AG10803 (cell line): ENCODE measurements at places on chromosomes 11 and 22.

DNA sequence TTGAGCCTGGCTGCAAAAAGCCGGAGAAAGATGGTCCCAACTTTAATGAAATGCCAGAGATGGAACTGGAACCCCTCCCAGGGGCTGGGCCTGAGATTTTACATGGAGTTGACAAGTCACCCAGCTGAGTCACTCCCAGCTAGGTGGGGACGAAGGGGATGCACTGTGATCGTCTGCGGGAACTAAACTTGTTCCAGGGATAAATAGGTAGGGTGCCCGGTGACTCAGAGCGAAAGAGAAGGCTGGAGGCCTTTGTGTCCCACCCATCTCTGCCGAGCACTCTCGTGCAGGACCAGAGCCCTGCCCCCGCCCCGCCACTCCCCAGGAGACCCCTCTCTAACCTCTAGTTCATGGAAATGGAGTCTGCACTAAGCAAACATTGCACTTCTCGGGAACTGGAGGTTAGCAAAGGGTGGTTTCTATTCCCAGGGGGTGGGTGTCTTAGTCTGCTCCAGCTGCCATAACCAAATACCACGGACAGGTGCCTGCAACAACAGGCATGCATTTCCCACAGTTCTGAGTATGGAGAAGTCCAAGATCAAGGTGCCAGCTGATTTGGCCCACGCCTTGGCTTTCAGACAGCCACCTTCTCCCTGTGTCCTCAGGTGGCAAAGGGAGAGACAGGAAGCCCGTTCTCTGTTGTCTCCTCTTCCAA, 60.7 kb upstream of the FADD start:
- no peak for DNase-seq

DNA sequence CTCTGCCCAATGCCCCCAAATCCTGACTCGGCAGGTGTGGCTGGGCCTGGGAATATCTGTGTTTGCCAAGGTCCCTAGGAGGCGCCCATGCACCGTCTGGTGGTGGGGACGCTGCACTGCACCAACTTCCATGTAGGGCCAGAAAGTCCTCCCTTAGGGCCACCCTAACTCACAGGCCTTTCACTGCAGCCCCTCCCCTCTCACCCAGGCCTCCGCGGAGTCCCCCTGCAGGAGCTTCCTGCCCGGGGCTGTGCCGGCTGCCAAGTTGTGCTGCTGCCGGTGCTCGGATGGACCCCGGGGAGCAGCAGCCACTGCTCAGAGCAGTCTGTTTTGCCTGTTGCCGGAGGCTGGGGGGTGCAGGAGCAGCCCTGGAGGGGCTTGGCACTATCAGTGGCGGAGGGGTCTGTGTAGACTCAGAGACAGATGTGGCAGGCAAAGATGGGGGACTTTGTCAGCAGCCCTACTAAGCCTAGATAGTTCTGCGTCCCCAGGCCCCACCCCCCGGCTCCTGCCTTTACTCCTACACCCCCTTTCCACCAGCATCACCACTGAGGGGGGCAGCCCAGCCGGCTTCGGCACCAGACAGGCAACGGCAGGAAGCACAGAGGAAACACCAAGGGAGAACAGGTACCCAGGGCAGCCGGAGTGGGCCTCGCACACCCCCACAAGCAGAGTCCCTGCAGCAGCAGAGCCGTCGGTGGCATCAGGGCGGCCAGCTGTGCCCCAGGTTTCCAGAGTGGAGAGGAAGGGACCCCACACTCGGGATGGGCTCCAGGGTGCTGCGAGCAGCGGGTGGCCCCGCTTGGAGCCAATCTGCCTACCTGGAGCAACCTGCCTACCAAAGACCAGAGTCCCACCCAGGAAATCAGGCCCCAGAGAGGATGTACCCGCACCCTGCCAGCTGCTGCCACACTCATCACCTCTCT, 124.3 kb downstream of the TRIM29 start:
- DNase-seq = peak; percentile 12

DNA sequence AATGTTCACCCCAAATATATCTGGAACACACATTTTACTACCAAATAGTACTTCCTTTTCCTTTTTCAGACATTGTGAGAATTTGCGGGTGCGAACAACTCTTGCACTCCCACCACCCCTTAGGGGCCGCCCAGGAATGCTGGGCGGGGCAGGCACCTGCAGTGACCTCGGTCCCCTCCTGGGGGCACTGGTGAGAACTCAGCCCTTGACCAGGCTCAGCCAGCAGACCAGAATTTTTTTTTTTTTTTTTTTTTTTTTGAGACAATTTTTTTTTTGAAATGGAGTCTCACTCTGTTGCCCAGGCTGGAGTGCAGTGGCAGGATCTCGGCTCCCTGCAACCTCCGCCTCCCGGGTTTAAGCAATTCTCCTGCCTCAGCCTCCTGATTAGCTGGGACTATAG, 75.8 kb downstream of the ARHGAP8 start:
- DNase-seq = no peak

DNA sequence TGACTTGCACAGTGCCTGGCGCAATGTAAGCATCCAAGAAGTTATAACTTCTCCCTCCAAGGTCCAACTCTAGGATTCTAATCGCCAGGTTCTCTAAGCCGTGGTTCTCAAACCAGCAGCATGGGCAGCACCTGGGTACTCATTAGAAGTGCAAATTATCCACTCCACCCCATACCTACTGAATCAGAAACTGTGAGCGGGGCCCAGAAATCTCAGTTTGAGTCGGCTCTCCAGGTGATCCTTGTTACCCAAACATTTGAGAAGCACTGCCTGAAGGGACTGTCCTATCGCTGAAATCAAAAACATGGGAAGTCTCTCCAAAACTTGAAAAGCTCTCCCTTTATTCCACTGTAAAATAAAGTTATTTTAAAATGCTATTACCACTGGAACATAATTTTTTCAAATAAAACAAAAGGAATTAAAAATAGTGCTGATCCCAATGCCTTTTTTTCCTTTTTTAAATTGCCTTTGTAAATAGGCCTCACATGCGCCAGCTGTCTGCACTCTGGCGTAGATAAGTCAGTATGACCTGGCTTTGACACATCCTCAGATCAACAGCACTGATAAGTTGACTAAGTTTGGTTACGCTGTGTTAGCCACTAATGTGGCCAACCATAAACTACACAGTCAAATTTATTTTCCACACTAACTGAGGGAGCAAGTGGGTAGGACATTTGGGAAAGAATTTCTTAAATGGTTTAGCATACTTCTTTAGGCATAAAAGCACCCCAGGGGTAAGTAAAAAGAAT, 8.4 kb upstream of the CTR9 start:
- peak; percentile 64 for DNase-seq

- peak; percentile 70 for DNase-seq
Observed at GRCh38 chr11:94472916-94473799, 20.5 kb downstream of the MRE11 start.

DNA sequence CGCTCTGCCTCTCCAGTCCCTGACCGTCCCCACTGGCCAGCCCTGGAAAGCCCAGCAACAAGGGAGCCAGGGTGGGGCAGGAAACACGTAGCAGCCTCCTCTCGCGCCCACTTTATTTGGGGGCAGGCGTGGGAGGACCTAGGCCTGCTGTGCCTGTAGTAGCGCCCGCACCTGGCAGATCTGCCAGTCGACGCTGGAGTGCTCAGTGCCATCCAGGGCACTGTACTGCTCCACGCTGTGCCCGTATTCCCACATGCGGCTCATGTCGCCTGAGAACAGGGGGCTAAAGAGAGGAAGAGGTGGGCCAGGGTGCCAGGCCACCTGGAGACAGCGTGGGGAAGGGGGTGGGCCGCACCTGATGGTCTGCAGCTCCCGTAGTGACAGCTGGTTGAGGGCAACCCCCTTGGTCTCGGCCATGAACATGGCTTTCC, 17.0 kb upstream of the DRICH1 start:
- DNase-seq = no peak

DNA sequence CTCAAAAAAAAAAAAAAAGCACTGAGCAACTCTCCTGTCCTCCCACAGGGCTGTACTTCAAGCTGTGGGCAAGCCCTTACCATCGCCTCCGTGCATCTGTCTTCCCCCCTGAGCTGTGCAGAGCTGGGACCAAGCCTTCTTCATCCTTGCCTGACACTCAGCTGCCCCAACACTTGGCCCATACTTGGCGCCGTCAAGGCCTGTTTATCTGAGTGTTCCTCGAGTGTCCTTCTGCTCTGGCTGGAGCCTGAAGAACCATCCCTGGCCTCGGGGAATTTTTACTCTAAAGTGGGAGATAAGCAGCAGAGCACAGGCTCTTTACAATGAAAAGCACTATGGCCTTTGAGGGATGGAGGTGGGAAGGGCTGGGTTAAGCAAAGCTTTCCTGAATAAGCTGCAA, 1.6 kb upstream of the TIRAP start:
- DNase-seq = no peak

GRCh38 chr11:10611979-10612862, 43.8 kb upstream of the LYVE1 start:
- no peak for DNase-seq

GRCh38 chr11:11284481-11284880, 68.6 kb downstream of the CSNK2A3 start:
- DNase-seq = no peak

DNA sequence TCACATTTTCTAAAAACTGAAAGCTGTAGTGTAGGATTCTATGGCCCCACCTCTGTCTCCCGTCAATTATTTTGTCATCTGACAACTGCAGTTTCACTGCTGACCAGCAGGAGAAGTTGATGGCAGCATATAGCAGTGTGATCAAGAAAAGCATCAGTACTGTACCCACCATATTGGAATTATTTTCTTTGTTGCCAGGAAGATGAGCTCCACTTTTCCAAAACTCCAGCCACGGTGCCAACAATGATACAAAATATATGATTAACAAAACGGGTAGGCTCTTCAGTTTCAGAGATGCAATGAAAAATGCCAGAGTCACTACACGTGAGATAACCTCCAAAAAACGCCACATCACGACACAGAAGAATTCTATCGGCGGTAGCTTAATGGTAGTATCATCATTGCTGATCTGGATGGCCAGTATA, 41.3 kb downstream of the XKR3 start:
- no peak for DNase-seq

DNA sequence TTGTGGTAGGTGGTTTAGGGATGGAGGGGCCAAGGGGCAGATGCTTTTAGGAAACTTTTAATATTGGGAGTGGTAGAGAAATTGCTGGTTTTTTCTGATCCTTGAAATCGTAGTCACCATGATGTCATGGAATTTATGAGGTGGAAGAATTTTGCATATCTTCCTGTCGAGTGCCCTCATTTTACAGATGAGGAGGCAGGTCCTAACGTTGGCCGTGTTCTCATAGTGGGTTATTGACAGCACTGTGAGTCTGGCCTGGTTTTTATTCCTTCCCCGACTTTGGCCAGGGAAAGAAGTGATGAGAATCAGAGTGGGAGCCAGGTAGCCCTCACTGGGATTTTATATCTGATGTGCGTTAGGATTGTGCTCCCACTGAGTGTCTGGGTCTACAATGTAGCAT, 8.8 kb upstream of the PACS1 start:
- DNase-seq = no peak

DNA sequence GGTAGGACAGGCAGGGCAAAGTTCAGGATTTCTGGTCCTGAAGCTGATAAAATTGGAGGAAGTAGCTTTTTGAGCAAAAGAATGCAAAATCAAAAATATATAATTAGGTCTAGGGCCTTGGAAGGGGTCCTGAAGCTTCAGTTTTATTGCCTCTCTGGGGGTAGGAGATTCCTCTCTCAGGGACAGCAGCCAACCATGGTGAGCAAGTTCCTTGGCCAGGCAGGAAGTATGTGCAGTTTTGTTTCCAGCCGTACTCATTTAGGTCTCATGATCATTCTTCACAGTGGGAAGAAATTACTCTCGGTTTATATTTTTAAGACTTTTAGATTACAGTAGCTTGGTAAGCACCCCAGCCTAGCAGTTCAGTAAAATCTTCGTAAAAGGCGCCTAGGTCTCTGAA, 2.9 kb upstream of the RAB38 start:
- DNase-seq = peak; percentile 34

DNA sequence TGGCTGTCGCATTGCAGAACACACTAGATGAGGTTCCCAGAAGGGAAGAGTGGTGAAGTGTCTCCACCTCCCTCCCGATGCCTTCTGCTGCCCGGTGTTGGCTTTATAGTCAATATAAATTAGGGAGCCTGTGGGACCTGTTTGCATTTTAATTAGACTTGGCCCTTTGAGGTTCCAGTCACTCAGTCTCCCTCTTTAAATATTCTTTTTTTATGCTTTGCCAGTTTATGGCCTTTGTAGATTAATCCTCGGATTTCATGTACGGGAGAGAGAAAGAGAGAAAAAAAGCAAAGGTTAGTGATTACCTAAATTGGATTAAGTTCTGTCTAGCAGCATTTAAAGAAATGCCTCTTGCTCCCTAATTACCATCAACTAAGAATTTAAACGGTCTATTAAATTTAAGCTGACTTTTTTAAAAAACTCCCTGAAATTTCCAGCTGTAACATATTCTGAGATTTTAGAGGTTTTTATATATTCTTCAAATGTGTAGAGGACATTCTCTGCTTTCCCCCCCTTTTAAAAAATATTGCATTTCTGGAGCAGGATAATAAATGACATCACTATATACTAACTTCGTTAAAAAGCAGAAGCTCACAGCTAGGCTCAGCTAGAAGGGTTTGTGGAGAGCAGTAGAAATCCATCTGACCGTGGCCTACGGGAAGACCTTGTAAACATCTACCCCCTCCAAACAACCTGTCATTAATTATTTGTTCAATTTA, 84.4 kb downstream of the PRR5L start:
- DNase-seq = no peak

DNA sequence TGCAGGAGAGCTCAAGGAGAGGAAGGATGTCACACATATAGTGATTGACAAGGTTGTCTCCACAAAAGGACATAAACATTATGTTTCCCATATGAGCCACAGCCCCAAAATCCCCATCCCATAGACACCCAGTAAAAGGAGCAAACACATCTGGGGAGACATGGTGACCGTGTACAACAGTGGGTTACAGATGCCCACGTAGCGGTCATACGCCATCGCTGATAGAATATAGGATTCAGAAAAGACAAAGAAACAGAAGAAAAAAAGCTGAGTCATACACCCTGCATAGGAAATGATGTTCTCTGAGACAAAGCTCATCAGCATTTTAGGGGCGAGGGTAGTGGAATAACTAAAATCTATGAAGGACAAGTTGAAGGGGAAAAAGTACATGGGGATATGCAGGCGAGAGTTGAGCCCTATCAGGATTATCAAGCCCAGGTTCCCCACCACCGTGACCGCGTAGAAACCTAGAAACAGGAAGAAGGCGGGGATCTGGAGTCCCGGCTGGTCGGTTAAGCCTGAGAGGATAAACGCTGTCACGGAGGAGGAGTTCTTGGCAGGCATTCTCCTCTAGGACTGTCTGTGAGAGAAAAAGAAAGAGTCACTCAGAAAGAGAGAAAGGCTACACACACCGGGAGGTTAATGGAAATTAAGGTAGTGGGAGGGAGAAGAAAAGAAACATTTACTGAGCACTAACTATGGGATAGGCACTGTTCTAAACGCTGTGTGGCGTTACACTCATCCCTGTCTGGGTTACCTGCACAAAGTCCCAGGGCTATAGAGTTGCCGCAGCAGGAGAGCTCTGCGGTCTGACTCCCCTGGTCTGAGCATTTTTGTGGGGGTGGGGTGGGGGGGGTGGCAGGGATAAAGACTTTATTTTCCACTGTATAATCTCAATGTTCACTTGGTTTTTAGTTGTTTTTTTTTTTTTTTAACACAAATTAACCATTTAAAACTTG, 36.1 kb upstream of the OR8B8 start:
- DNase-seq = peak; percentile 20
